Lower lobe of right lung (tissue), 2 donors: ENCODE measurements at places on chromosomes 11 and 22.

DNA sequence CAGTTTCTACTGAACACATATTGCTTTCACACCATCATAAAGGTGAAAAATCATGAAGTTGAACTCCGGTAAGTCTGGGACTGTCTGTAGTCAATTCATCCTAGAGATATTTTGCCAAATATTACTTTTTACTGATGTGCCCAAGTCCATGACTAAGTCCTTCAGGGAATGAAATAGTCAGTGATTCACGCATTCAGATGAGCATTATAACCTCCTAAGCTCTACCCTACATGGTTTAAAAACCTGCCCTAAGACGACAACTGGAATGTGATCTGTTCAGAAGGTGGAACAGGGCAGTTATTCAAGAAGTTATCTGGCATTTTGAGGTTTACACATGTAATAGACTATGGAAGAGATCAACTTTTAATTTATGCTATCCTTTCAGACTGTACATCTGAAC, 125.6 kb downstream of the TRPC6 start:
- DNase-seq: no peak

DNA sequence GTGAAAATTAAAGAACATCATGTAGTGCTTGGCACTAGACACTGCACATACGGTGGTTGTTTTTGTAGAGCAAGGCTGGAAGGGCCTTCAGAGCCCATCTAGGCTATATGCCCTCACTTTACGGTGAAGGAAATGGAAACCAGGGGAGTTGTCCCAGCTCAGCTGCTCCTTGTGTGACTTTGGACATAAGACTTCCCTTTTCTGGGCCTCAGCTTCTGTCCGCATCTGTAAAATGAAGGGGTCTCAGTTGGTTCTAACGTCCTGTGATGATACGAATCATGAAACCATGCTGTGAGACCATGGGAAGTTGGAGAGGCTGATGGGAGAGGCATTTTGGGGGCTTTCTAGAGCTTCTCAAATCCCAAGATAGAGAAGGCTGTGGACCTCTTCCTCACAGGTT, 4.7 kb downstream of the KCNE3 start:
- DNase-seq: no peak

GRCh38 chr22:31451709-31452571, 37.7 kb downstream of the EIF4ENIF1 start:
- no peak for DNase-seq

- DNase-seq: no peak
Measured at GRCh38 chr11:71158936-71159335, 93.4 kb downstream of the SHANK2 start.

- DNase-seq: peak; percentile 58
Measured at GRCh38 chr11:71080239-71081097, 171.9 kb downstream of the SHANK2 start.

GRCh38 chr11:109421981-109422869, at the start of gene C11orf87:
Gene C11orf87, plus strand, starts transcription at chr11:109422190. Its CDS starts 1,444 bp downstream, at chr11:109423634.
- DNase-seq: peak; percentile 33

- no peak for DNase-seq
Measured at GRCh38 chr22:39471381-39472141, 14.7 kb downstream of the MGAT3 start.

DNA sequence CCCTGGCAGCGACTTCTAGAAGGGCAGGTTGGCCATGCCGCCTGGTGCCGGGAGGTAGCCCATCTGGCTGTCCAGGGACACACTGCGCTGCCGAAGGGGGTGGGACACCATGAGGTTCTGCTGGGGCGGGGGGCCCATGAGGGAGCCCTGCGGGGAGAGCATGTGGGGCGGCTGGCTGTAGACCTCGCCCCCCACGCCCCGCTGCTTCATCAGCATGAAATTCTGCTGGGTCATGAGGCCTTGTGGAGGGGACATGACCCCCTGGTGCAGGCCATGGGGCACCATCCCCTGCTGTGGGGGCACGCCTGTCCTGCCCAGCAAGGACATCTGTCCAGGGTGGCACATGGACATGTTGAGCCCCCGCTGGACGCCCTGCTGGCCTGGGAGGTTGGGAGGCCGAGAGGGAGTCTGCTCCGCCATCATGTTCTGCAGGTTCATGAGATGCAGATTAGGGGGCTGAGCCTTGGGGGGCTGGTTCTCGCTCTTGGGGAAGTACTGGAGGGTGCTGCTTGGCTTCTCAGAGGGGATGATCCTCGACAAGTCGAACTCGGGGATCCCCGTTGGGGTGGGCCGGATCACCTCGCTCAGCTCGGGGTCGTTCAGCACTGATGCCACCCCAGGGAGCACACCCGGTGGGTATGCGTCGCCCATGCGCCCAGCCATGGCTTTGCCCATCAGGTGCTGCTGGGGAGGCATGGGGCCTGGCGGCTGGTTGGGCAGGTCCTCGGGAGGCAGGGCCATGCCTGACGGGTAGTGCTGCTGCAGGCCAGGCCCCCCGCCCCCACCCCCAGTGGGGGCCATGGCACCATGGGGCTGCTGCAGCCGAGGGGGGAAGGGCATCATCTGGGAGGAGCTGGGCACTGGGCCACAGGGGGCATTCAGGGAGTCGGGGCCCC, 15.0 kb downstream of the CXCR5 start:
- DNase-seq: no peak

DNA sequence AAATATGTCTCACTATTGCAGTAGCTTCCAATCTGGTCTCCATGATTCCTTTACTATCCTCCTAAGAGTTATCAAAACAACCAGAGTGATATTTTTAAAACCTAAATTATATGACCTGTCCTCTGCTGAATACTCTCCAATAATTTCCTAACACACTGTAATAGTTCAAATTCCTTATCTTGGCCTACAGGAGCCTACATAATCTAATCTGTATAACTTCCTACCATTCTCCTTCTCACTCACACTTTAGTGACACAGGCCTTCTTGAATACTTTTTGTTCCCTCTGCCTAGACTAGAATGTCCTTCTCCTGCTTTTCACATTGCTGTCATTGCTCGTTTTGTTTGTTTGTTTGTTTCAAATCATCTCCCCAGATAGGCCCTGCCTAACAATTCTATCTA, 9.4 kb downstream of the FHIP1B start:
- no peak for DNase-seq

GRCh38 chr11:60859616-60860250, 4.0 kb upstream of the PTGDR2 start:
- peak; percentile 3 for DNase-seq

DNA sequence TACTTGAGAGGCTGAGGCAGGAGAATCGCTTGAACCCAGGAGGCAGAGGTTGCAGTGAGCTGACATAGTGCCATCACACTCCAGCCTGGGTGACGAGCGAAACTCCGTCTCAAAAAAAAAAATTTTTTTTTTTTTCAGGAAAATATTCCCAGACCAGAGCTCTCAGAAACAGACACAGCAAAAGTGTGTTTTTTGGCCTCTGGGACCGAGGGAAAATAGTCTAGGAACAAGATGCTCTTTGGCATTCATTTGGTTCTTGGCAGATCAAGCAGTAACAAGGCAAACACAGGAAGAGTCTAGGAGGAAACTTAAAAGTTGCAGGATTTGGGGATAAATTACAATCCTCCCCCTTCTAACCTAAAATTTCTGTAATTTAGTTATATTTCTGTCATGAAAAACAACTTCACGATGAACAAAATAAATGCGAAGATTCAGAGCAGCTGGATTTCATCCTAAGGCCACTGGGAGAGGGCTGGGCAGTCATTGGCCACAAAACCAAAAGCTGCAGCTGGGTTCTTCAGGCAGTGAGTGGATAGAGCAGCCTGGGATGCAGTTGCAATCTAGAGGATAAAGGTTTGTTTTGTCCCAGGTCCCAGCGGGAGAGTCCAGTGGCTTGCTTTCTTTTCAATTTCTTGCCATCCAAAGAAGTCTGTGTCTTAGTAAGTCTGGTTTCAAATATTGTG, 19.7 kb downstream of the ATG16L2 start:
- DNase-seq: no peak

DNA sequence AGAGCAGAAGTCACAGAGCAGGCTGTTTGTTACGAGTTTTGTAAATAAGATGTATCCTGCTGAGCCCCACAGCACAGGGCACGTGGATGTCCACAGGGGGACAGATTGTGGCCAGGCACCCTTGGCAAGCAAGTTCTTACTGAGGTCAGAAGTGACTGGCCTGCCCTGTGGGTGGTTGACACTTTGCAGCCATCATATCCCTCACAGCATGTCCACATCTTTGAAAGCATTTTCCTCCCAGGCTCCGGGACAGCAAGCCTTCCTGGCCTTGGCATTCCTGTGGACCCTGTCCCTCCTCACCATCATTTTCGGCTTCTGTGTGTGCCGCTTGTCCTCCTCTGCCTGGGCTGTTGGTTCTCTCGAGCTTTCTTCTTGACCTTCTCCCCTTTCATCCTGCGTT, 189.5 kb downstream of the TBC1D22A start:
- no peak for DNase-seq
